DMS79 (cell line): ENCODE measurements at places on chromosomes 12 and 14.

DNA sequence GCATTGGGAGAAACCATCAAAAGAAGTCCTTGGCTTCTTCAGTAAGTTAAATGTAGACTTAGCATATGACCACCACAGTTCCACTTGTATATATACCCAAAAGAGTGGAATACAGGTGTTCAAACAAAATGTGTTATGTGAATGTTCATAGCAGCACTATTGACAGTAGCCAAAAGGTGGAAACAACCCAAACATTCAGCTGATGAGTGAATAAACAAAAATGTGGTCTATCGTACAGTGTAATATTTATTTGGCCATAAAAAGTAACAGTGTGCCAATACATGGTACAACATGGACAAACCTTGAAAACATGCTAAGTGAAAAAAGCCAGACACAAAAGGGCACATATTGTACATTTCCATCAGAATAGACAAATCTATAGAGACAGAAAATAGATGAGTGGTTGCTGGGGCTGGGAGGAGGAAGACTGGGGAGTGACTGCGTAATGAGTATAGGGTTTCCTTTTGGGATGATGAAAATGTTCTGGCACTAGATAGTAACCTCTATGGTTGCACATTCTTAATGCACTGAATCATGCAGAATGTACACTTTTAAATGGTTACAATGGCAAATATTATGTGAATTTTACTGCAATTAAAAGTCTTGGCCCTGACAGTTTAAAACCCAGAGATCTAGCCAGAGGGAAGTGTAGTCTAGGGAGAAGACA, 5.5 kb downstream of the ERP29 start:
- DNase-seq, result no peak

GRCh38 chr12:67994046-67994445, 4.8 kb downstream of the IFNG-AS1 start:
- DNase-seq, result no peak

DNA sequence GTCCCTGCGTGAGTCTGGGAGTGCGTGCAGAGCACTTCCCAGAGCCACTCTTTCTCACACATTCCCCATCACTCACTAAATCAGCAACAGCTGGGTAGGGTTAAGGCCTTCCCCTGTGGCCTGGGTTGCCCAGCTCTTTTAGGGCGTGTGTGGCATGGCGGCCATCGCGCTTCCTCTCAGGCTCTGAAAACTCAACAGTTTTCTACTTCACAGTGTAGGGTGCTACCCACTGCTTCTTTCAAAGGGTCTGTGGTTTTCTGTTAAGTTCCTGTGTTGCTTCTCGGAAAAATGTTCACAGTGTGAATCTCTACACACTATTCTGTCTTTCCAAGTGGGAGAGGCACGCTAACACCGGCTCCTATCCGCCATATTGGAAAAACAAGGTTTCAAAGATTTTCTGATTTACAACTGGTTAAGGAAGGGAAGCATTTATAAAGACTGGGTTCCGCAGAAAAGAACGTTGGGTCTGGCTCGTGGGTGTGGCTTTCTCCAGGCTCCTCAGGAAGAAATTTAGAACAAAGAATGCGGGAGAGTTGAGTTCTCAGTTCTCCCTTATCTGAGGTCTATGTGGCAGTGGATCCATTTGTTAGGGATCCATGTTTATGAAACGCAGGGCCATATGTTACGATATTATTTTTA, 34.9 kb upstream of the AEBP2 start:
- DNase-seq, result no peak

- DNase-seq, result no peak
These were observed 6.2 kb downstream of the LRCOL1 start for GRCh38 chr12:132604151-132604618.

DNA sequence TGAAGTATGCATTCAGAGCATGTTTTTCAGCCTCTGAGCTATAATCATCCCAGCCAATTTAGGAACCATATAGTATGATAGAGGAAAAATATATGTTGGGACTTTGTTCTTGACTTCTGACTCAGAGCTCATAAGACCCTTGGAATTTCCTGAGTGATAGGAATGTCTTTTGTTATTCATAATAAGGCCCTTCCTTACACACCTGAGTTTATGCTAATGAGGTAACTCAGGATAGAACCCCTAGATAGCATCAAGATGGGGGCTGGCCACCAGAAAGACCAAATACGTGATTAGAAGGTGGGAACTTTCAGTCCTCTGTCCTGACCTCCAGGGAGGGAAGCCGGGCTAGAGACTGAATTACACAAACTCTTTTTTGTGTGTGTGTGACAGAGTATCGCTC, 32.4 kb upstream of the PLEK2 start:
- DNase-seq, result no peak

GRCh38 chr12:78226763-78227162, 396.1 kb downstream of the NAV3 start:
- DNase-seq, result no peak

- DNase-seq, result no peak
These were observed 512.4 kb upstream of the TMPO start for GRCh38 chr12:98002887-98003493.

- no peak for DNase-seq
These were observed 6.5 kb downstream of the TPH2 start for GRCh38 chr12:71945121-71945520.

DNA sequence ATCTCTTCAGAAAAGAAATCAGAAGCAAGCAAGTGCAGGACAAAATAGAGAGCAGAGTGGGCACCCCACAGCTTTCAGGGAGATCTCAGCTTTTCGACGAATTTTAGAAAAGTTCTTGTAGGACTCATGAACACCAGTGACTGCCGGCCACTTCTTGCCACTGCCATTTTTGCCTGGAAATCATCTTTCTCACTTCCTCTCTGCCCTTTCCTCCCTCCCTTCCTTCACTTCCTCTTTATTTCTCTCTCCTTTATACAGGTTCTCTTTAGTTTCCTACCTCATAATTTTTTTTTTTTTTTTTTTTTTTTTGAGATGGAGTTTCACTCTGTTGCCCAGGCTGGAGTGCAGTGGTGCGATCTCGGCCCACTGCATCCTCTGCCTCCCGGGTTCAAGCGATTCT, 185.6 kb downstream of the APAF1 start:
- no peak for DNase-seq

DNA sequence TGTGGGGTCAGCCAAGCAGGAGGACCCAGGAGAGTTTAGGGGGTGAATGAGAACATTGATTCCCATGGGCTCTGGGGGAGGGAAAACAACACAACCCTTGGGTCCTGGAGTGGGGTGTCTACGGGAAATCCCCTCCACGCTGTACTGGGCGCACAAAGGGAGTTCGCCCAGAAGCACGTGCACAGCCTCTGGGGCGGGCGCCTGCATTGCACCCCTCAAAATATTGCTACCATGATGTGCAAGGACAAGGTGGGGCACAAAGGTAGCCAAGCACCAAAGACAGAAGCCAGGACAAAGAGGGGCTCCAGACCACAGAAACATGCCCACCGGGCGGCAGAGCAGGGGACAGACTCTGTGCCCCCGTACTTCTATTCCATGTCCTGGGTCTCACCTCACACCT, 74.9 kb upstream of the EIF5 start:
- no peak for DNase-seq

GRCh38 chr14:79493081-79493645, 718.1 kb downstream of the DIO2 start:
- no peak for DNase-seq

GRCh38 chr14:103391048-103391447, 5.8 kb downstream of the MARK3 start:
- no peak for DNase-seq

DNA sequence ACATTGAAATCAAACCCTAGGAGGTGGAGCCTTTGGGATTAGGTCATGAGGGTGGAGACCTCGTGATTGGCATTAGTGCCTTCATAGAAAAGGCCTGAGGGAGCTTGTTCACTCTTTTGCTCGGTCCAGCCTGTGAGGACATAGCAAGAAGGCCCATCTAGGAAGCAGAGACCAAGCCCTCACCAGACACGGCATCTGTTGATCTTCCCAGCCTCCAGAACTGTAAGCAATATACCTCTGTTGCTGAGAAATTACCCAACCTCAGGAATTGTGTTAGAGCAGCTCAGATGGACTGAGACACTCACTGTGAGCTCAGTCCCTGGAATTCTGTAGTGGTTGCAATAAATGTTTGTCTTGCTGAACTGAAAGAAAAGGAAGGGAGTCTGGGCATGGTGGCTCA, 116.2 kb upstream of the MAP1LC3B2 start:
- no peak for DNase-seq

DNA sequence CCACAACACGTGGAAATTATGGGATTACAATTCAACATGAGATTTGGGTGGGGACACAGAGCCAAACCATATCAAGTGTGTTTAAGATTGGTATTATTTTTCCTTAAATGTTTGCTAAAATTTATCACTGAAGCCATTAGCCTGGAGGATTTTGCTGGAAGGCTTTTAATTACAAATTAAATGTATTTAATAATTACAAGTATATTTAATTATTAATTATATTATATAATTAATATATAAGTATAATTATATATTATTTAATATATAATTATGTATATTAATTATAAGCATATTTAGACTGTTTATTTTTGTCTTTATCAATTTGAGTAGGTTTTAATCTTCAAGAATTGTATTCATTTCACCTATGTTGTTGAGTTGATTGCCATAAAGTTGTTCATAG, 427.4 kb upstream of the FLRT2 start:
- DNase-seq, result no peak

DNA sequence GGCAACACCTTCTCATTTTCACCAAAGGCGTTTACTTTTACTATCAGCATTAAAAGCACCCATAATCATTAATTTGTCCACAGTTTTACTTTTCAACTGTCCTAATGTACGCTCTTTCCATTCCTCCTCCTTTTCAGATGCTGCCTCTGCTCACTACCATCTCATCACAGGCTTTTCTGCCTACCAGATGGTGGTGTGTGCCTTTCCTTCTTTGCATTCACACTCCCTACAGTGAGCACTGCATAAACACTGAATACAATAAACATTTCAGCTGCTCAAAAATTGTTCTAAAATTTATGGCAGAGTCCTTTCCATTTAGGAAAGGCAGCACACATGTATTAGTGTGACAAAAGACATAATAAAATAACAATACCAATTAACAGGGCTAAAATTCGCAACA, 435.7 kb downstream of the GXYLT1 start:
- DNase-seq, result no peak

DNA sequence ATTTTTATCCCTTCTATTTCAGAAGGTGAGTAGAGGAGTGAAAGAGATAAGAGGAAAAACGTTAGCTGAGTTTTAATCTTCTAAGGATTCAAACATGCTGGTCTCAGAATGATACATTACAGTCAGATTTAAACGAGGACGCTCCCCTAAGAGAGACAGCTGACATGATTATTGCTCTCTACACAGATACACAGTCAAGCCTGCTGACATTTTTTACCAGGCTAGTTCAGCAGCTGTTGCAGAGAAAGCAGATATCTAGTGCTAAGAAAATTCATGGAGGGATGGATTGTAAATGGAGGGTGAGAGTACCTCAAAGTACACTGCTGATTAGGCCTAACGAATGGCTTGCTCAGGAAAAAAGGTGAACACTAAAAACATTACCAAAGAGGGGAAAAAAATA, 31.9 kb upstream of the SOS2 start:
- no peak for DNase-seq

DNA sequence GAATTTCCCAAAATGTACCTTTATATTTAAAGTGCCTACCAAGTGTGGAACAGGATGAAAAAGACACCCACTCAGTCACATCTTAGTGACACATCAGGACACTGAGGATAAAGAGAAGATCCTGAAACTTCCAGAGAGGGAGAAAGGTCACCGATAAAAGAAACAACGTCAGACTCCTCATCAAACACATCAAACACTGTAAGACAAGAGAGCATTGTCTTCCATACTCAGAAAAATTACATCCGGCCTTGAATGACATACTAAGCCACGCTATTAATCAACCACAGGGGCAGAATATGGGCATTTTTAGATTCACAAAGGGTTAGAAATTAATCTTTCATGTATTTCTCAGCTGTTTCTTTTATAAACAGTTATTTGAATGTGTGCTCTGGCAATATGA, 490.3 kb downstream of the APAF1 start:
- DNase-seq, result no peak

DNA sequence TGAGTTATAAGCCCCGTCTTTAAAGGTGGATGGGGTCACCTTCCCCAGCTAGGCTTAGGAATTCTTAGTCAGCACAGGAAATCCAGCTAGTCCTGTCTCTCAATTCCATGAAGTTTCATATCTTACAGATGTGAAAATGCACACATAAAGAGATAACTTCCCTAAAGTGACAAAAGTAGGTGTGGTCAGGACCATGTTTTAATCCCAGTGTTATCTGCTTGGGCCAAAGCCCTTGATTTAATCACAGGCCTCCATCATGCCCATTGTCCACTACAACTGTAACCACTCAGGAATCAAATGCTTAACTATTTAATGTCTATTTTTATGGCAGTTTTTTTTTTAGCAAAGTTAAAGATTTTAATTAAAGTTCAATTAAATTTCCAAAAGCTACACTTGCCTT, 194.4 kb upstream of the BTG1 start:
- no peak for DNase-seq

DNA sequence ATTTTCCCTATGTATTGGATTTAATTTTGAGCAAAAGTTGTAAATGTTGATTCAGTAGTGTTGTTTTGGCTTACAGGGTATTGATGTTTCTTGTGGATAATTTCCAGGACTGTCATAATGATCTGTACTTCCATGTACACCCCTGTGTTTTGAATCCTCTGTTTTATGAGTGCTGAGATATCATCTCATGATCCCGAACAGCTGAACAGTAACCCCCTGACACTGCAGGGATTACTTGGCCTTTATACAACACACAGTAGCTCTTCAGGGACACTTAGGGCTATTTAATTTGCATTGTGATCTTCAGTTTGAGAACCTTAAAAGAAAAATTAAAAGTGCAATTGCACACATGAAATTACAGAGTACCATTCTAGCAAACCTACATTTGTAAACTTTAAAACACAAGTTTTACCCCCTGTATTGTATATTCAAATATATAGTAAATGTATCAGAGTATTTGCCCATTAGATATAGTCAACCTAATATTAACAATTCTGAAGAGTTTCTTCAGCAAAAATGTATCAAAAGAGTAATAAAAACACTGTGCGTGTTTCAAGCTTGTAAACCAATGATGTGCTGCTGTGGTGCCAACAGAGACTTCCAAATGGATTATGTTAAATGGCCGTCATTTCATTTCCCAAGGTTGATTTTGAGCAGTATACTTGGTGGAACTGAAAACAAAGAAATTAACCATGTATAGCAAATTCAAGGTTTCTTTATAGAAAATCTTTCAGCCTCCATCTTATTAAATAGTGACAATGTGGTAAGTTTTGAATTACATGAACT, 27.9 kb upstream of the MYF6 start:
- no peak for DNase-seq

GRCh38 chr12:87953256-87953860, 75.8 kb downstream of the C12orf50 start:
- DNase-seq, result no peak
